ENCODE measurements at places on chromosomes 2 and 18.

DNA sequence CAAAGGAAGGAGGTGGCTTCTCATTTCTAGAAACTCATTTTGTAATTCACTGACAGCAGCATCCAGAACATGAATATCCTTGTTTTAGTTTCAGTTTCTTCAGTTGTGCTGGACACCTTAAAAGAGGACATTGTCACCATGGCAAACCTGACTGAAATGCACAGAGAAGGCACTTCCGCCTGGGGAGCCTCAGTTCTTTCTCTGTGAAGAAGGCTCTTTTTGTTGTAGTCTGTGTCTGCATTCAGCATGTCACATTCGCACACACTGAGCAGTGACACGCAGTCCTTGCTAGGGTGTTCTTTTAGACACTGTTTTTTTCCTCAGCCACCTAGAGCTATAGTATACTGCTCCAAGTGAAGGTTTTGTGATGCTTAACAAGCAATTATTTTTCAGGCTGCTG is 9.5 kb upstream of the RPRM start:
- no peak for DNase-seq

DNA sequence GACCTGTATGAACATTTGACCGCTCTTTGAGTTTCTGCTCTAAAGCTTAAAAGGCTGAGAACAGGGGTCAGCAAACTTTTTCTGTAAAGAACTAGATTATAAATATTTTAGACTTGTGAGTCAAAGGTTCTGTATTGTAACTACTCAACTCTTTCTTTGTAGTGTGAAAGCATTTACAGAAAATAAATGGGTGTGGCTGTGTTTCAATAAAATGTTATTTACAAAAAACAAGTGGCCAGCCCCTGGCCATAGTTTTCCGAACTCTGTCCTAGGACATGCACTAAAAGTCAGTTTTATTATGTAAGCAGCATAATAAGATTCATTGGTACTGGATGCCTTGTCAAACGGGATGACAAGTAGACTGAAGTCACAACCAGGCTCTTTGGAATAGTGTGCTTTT is 434.9 kb downstream of the ZEB2 start:
- DNase-seq, result no peak

DNA sequence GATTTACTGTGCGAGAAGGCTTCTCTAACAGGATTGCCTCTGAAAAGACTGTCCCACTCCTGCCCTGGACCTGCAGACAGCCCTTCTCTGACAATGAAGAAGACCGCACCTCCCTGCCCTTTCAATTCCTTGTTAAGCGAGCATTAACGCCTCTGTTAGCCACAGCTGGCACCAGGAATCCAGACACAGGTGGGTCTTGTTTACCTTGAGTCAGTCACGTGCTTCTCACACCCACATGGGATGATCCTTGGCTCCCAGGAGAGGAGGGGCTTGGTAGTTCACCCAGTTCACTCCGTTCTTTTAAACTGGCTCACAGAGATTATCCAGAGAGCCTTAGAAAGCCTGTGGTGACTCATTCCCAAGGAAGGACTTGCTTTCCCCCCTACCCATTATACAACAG is 410.5 kb upstream of the MEIS1 start:
- no peak for DNase-seq

GRCh38 chr2:14628901-14629300 is 3.6 kb upstream of the LRATD1 start:
- peak; percentile 58 for DNase-seq

DNA sequence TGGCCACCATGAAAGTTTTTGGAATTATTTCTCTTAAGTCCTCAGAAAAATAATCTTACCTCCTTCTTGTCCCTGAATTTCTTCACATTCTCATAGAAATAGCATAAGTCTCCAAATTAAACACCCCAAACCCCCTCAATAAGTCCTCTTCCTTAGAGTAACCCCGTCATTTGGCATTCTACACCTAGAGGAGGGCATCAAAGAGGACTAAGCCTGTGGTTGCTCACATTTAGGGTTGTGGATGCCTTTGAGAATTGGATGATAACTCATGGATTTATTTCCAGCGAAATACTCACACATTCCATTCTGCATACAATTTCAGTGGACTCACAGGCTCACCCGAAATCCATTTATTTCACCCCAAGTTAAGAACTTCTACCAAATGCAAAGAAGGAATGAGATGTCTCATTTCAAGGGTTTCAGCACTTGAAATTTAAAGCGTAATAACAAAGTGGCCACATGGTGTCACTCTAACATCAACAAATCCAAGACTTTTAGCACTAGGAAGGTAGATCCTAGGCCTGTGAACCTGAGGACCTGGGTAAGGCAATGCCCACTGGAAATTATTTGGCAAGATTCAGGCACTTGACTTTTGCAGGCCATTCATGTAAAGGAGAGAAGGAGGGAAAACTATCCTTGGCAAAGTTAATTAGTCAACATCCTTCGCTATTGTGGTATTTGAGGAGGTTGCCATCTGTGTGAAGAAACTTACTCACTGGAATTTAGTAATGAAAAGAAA is 24.6 kb downstream of the DYTN start:
- peak; percentile 49 for DNase-seq

DNA sequence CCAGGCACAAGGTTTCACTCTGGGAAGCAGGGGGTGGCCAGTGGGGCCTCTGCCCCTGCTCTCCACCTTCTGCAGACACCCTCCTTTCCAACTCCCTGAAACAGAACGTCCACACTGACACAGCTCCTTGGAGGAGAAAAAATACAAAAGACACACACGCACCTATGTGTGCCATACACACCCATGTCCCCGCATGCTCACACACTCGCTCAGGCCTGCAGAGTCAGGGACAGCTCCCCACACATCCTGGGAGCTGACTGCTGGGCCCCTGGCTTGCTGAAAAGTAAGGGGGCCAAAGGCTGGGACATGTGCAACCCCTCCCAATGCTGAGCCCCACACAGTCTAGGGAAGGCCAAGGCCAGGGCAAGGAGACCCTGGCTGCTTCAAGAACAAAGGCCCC is 200.5 kb downstream of the TNS1 start:
- DNase-seq, result peak; percentile 23

GRCh38 chr18:55163550-55163949 is 204.3 kb upstream of the CCDC68 start:
- no peak for DNase-seq

DNA sequence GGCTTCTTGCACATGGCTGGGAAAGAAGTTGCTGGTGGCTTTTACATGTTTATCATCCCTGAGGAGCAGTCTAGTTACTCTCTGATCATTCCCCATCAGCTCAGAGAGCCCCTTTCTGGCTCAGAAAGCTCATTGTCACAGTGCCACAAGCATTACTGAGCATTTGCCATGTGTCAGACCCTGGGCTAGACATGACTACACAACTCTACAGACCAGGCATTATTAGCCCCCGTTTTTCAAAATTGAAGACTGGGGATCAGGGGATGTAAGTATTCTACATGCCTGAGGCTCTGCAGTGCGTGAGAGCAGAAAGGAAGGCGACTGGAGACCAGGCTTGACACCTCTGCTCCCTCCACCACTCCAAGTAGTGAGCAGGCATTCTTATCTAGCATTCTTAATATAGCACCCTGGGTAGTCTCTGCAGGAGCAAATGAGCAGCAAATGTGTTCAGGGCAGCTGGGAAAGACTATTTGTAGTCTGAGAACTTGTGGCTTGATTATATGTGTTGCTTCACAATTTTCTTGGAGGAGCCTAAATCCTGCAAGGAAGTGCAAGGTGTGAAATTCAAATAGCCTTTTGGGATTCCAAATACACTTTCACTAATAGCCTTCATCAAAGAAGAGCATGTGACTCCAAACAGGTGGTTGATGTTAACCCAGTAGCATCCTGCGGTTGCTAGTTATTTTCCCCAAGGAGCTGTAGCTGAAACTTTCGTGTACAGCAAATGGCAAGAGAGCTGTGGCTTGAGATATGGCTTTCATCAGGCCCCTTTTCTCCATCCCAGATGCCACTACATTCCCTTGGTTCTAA is 143.2 kb downstream of the DDX1 start:
- no peak for DNase-seq

DNA sequence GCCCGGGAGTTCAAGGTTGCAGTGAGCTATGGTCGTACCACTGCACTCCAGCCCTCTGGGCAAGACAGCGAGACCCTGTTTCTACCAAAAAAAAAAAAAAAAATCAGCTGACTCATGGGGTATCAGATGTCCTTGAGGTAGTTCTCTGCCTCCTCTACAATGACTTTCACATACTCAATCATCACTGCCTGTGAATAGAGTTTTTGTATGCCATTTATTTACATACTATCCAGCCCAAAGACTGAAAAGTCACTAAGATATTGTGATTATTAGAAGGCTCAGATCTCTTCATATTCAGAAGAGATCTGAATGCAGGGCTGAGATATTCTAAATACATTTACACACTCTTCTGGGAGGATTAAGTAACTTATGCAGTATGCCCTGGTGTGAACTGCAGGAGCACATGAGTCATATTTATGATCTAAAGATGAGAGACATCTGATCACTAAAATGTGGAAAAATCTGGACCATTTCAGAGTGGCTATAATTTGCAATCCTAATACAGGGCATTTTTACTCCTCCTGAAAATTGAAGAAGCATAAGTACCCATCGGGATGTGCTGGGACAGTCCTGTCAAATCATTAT is 38.9 kb downstream of the KLF7 start:
- no peak for DNase-seq

- no peak for DNase-seq
Observed at GRCh38 chr2:105782646-105783045, 37.9 kb downstream of the NCK2 start.

DNA sequence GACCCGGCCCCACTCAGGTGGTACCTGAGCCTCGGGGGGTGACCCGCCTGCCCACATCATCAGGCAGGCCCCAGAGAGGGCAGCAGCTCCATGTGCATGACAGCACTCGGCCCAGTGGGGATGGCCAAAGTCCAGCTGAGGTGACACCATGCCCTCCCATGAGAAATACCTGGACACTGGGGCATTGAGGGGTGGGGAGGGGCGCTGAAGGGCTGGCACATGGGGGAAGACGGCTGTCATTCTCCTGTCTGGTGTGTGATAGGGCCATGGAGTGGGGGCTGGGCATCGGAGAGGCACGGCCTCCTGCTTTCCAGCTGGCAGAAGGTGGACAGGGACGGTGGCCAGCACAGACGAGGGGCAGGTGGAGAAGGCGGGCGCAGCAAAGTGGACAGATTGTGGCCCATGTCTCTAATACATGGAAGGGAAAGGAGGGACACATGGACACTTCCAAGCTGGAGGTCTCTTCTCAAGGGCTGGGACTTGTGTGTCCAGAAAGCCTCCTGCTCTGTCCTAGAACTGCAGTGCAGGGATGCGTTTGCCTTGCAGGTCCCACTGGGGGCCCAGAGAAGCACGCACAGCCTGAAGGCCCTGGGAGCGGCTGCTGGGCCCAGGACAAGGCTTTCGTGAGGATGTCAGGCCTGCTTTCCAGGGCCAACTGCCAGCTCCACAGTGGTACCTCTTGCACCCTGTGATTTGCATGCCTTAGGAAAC is 302.2 kb downstream of the NDUFA10 start:
- peak; percentile 24 for DNase-seq

DNA sequence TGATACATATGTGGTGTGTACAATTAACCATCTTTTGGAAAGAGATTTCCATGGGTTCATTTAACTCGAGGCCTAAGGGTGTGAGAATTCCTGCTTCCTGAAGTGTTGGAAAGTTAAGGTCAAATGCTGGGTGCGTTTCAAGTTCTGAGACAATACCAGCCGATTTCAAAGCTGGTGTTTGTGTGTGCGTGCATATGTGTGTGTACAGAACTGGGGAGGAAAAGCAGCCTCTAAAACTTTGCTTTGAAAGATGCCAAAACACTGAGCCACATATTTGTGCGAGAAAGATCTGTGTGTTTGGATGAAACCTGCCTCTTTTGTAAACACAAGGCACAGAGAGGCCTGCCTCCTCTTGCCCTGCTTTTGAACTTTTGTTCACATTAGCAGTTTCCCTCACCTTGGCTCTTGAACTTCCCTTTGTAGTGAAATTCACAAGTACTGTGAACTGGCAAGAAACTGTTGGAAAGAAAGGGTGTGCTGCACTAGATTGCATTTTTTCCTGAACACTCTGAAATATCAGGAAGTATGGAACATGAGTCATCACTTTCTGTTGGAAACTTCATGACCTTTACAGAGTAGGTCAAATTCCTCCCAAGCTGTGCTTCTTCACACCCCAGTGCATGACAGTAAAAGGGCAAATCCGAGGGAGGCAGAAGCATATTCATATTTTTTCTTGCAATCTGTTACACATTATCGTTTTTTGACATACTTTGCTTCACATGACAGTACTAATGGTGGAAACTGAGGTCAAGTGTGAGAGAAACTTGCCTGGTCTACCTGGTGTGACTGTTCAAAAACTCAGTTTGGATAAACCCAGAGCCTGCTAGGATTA is 20.0 kb upstream of the CAVIN2 start:
- DNase-seq, result no peak

DNA sequence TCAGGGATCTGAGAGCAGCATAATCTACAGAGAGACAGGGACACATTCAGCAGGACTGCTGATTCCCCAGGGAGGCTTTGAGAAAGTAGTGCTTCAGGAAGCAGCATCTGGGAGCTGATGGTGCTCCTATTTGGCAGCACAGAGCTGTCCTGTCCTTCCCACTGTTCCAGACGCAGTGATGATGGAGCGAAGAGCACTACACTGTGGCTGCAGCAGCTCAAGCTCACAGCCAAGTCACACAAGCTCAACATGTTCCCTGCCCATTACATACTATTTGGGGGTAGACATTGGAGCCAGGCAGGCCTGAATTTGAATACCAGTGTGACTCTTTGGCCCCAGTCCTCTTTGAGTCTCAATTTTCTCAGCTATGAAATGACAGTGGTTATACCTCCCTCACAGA is 15.2 kb upstream of the GALM start:
- no peak for DNase-seq

GRCh38 chr2:67515538-67515937 is 118.4 kb downstream of the ETAA1 start:
- no peak for DNase-seq

- DNase-seq, result no peak
Observed at GRCh38 chr2:218830526-218831306, 887 bp downstream of the PRKAG3 start.

DNA sequence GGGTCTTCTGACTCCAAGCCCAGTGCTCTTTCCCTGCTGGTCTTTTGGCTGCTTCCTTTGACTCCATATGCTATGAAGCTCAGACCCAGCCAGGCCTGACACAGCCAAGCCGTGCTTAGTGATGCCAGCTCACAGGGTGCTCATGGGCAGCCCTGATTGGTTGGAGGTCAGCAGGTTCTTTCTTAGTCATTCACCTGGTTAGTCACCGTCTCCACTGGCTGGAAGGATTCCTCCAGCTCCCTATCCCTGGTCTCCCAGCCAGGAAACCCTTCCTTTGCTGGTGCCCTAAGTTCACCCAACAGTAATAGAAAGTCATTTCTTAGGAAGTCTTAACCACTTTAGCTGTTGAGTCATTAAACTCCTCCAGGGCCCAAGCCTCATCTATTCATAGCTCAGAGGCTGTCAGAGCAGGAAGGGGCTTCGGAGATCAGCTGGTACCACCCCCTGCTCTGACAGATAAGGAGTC is 3.9 kb downstream of the KCNK3 start:
- DNase-seq, result no peak

- no peak for DNase-seq
Observed at GRCh38 chr2:191329841-191330240, 84.6 kb downstream of the MYO1B start.
